ENCODE measurements at places on chromosomes 16 and 17.

- DNase-seq, result no peak
Observed at GRCh38 chr16:80107900-80108299, 432.9 kb upstream of the DYNLRB2 start.

DNA sequence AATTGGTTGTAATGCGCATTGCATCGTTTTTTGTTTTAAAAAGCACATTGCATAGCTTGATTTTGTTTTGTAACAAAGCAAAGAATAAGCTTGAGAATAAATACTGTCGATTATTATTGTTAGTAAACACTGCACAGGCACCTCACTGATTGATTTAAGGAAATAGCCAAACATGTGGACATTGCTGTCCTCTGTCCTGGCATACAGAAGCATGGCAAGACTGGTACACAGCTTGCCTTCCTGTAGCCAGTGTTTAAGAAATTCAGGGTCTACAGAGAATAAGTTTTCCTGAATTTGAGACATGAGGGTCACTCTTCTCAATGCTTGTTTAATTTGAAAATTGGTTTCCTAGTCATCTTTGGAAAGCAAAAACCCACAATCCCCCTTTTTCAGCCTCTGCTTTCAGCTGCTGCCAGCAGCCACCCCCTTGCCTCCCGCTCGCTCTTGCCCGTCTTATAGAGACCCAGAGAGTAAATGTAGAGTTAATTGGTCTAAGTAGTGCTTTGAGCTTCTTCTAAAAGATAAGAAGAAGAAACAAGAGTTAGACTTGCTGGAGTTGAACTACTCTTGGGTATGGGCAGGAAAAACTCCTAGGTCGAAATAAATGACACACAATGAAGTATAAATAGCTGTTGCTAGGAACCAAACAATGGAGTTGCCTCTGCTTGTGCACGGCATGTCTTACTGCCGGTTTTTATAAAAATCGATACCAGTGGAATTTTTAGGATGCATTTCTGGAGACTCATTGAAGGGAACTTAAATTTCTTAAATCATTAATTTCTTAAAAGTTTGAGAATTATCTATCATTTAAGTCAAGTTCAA, 116.6 kb downstream of the MRTFB start:
- no peak for DNase-seq

DNA sequence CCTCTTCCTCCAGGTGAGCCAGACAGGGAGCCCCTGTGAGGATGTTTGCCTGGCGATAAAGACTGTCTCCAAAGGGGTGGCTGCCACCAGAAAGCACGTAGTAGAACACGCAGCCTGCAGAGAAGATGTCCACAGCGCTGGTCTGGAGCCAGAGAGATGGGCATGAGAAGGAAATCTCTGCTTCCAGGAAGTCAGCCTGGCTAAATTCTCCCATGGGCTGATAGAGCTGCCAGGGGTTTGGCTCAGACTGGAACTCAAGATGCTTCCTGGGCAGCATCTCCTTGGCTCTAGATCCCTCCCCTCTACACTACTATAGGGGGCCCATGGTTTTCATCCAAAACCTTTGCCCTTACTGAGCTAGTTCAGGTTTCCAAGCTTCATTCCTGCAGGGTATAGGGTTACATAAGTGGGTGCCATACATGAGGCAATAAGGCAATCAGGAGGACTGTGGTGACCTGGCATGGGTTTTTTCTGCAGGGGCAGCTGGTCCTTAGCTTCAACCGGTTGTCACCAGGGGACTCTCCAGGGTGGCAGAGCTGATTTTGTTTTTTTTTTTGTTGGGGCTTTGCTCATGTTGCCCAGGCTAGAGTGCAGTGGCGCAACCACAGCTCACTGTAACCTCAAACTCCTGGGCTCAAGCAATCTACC, 13.6 kb downstream of the PLK1 start:
- DNase-seq, result no peak

- DNase-seq, result peak; percentile 72
Observed at GRCh38 chr16:68707340-68708152, 29.5 kb upstream of the CDH1 start.

GRCh38 chr17:31824766-31825360, 34.2 kb downstream of the COPRS start:
- DNase-seq, result no peak

- DNase-seq, result no peak
Observed at GRCh38 chr17:68512960-68513474, 787 bp downstream of the PRKAR1A start.

All from HuH-7 (cell line).